ENCODE measurements at places on chromosomes 4 and X. TPM values are rescaled to one million over a fixed set of nuclear protein-coding genes. Genes with fewer than 3 reads are reported as not detected.

Gene CLNK
- total RNA-seq = 2.5 TPM

Gene NPNT
- total RNA-seq = 66.3 TPM

Gene EIF2S3
- total RNA-seq = 291 TPM

Gene PASD1
- total RNA-seq = not detected

Gene FAAH2
- 1.5 TPM for total RNA-seq
